Stimulated activated CD8-positive, alpha-beta memory T cell treated with anti-CD3 and anti-CD28 coated beads, Interleukin-4, amount 100 ng/mL, for 48 hours (primary cell): ENCODE measurements at places on chromosomes 11 and 22.
A peak's percentile ranks its signal among the peaks of the same experiment; 100 is the strongest.

- no peak for DNase-seq
These were observed 11.4 kb downstream of the MPEG1 start for GRCh38 chr11:59201353-59201752.

- no peak for DNase-seq
These were observed 24.3 kb downstream of the AMOTL1 start for GRCh38 chr11:94792451-94792850.

DNA sequence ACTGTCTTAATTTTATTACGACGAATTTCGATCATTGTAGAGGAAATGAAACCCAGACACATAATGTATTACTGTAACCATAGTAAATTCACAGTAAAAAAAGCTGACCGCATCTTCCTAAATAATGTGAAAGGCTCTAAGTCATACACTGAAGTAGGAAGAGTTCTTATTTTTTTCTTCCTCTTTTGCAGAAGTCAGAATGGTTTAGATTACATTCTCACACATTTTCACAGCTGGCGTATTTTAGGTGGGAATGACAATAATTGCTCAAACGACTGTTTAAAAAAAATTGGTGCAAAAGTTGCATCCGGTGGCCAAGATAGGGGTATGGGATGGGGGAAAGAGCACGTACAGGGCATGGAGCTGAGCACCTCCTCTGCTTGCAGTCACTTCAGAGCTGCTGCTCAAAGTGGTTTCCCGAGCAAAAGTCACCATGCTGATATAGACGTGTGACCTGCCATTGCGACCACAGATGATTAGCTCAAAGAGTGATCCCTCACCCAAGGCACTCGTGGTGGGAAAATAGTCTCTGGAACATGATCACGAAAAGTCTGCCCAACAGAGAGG, 35.3 kb downstream of the MMP13 start:
- no peak for DNase-seq

DNA sequence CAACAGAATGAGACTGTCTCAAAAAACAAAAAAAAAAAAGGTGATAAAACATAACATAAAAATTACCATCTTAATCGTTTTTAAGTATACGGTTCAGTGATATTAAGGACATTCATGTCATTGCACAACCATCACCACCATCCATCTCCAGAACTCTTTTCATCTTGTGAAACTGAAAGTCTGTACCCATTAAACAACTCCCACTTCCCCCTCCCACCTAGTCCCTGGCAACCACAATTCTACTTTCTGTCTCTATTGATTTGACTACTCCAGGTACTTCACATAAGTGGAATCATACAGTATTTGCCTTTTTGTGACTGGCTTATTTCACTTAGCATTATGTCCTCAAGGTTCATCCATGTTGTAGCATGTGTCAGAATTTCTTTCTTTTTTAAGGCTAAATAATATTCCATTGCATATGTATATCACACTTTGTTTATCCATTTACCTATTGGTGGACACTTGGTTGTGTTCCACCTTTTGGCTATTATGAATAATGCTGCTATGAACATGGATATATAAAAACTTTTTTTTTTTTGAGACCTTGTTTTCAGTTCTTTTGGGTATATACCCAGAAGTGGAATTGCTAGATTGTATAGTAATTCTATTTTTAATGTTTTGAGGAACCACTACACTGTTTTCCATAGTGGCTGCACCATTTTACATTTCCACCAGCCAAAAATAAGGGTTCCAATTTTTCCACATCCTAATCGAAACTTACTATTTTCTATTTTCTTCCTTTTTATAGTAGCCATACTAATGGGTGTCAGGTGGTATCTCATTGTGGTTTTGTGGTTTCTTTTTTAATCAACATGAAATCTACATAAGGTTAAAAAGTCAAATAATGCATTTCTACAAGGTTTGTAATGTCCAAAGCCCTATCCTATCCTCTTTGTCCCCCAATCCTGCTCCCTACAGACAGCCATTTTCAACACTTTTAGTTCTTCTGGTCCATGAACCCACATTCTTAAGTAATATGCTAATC, 23.4 kb upstream of the PIK3C2A start:
- peak; percentile 41 for DNase-seq

DNA sequence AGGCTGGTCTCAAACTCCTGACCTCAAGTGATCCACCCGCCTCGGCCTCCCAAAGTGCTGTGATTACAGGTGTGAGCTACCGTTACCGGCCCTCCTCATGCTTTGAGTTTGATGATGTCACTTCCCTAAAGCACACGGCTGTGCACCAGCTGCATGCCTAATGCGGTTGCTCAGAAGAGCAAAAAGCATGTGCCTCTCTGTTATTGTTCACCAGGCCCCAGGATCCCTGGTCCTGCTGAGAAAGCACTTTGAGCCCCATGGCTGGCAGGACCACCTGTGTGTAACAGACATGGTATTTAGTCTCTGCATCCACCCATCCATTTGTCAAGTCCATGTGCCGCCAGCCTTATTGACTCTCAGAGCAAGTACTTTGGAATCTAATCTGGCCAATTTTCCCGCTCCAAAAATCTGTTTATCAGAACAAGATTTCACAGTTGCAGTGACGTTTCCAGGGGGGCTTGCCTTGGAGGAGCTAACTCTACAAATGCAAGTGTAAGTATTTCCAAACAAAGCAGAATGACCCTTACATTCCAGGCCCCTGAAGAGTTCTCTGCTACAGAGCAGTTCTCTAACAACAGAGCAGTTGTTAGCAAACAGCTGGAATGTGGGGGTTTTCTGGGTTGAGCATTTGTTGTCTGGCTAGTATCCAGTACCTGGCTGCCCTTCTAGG, 89.4 kb downstream of the LDLRAD3 start:
- no peak for DNase-seq

DNA sequence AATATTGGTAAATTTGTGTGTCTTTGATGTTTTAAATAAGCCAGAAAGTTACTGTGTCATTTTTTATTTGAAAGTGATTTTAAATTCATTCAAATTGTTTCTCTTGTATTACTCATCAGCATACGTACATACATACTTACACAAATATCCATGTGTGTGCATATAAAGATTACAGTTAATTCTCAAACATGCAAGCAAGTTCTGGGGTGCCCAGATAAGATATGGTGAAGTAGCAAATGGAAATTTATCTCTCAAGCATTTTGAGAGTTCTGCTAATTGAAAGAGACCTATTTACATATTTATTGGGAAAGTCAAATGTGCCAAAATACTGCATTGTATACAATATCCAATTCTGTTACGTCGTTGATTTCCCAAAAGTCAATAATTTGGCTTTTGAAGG, 1024.0 kb upstream of the CNTN5 start:
- DNase-seq: no peak

DNA sequence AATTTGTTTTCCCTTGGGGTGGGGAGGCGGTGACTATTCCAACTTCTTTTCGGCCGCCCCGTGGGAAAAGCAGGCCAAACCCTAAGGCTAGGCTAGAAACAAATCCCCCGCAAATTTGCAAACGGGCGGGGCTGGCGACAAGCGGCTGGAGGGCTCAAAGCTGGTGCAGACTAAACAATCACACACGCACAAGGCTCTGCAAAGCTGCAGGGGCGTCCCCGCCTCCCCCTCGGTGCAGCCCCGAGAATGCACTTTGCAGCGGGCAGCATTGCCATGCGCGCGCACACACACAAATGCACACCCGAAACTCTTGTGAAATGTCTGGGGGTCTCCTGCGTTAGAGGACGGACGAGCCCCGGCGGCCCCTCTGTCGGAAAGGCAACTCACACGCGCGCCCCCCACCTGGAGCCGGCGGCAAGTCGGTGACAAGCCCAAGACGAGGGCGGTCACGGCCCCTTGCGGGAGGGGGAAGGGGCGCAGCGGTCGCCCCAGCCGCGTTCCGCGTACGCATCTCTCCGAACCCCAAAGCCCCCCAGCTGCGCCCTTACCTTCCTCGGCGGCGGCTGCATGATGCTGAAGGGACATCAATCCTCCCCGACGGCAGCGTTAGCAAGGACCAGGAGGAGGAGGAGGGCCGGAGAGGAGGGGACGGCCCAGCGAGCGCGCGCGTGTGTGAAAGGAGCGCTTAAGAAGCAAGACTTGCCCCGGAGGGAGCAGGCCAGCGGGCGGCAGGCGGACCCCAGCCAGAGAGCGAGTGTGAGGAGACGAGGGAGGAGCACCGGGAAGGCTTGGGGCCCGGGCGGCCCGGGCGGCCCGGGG, 600 bp downstream of the FCHSD2 start:
- DNase-seq: peak; percentile 70

- DNase-seq: no peak
These were observed 603 bp downstream of the KAT5 start for GRCh38 chr11:65712633-65713076.

GRCh38 chr11:60005360-60005759, 11.6 kb upstream of the OOSP4B start:
- no peak for DNase-seq

DNA sequence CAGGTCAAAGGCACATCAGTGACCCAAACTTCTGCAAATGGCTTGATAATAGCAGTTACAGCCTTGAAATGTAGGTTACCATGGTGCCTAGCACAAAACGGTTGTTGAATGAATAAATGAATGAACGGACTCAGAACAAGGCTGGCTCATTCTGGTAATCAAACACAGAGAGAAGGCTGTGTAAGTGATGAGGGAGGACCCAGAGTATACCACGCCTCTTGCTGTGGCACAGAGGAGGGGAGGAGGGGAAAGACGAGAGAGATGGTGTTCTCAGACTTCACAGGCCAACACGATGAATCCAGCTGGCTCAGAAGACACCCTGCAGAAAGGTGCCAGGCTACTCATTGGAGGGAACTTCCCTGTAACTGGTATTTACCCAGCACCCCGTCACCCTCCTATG, 38.3 kb downstream of the PC start:
- DNase-seq: no peak

DNA sequence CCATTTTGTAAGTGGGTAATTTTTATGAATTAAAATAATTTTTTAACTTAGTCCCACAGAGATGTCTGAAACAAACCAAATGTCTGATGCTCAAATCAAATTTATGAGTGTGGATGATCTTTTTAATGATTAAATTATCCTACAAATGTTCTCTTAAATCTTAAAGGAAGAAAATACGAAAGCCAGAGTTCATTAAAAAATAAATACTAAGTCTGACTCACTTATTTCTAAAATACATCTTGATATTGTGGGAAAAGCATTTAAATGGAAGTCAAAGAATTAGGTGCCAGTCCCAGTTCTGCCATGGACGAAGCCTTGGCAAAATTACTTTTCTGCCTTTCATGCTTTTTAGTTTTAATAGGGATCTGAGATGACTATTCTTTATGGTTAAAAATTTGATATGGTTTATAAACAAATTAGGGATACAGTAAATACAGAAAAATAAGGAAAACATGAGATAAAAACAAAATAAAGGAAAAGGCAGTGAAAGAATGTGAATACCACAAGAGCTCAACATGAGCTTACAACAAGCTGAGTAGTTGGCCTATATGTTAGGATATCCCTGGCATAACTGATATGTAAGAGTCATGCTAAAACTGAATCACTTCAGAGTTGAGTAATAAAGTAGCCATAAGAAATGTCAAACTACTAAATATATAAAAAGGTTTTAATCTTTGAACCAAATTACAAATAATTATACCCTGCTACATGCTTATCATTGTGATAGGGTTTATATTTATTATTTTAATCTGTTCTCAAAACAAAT, 9.2 kb downstream of the CCDC34 start:
- DNase-seq: no peak

DNA sequence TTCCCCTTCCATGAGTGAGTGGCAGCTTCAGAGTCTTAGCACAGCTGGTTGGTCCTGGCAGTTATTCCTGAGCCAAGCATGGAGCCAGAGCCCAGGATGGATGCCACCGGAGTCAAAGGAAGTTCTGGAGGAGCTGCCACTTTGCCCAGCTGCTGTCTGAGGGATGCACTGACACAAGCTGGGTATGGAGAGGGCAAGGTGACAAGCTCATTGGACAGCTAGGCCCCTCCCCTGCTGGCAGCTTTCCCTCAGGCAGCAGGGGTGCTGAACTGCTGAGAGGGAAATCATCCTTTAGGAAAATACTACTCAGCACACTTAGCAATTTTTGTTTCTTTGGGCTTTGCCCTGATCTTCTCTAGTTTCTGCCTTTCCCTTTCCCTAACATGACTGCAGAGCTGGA, 99.3 kb upstream of the SESN3 start:
- DNase-seq: no peak

DNA sequence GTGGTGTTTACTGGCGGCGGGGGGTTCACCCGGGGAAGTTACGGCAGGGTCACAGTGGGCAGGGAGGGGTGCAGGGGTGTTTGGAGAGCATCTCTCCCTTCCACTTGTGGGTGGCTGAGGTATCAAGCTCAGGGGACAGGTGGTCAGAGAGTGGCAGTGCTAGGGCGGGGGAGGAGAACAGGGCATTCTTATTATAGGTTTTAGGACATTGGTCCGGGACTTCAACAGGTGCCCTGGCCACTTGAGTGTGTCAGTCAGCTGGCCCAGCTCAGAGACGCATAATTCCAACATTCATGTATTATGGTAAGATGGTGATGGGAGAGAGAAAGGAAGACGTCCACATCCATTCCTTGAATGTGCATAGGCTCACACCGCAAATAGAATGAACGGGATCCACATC, 101.7 kb downstream of the TEAD1 start:
- DNase-seq: no peak

DNA sequence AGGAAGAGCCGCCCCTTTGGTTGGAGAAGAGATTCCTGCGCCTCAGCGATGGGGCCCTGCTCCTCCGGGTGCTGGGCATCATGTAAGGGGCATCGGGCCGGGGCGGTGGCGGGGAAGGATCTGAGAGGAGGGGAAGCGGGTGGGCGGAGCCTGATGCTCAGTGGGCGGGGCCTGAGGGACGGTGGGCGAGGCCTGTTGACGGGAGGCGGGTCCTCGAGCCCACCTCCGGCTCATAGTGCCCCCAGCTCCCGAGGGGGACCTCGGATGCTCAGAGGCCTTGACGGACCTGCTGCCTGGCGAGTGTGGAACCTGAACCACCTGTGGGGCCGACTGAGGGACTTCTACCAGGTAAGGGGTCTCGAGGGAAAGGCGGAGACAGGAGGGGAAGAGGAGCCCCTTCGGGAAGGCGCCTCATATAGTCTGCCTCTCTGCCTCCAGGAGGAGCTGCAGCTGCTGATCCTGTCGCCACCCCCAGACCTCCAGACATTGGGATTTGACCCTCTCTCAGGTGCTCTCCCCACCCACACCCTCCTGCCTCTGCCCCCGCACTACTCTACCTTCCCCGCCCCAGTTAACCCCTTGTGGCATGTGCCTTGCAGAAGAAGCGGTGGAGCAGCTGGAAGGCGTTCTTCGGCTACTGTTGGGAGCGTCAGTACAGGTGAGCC, 799 bp downstream of the CCDC88B start:
- peak; percentile 96 for DNase-seq

DNA sequence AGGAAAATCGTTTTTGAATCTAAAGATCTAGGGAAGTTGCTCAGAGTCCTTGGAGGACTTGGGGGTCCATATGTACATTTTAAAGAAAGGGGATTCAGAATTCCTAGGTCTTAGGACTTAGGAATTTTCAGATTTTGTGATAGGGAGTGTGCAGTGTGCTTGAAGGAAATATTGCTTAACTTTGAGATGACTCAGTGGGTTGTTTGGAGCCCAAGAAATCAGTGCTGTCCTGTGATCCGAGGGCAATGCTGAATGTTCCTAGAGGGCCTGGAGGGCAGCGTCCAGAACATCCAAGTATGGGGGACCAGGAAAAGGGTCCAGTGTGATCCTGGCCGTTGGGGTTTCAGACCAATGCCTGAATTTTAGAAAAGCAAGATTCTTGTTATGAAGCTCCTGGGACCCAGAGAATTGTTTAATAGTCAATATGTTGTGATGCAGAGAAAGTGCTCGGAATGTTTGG, 3.1 kb upstream of the IGF2 start:
- no peak for DNase-seq
